ENCODE measurements at places on chromosomes 12 and 14.
A peak's percentile ranks its signal among the peaks of the same experiment; 100 is the strongest.

DNA sequence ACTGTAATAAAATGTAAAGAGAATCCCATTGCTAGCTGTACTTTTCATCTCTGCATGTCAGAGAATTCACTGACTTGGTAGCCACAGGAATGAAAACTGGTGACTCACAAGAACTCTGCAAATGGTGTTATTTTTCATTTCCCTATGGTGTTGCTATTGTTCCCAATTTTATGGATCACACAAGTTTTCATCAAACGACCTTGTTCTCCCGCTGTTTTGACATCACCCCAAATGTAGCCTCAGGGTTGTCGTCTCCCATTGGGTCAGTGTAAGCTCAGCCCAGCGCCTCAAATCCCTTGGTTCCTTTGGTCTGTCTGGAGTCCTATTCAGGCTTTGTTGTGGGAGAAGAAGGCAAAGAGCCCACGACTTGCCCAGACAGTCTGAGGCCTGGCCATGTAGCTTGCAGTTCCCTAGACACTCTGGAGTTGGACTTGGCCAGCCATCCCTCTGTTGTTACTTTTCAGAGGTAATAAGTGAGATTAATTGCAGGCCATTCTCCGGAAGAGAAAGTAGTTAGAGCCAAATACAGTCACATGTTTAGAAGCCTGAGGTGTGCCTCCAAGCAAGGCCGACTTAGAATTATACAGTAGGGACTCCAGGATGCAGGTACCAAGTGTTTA lies 159.2 kb downstream of the TGFB3 start:
- DNase-seq, result no peak

- no peak for DNase-seq
These were observed 20.1 kb upstream of the CRADD start for GRCh38 chr12:93657071-93657470.

DNA sequence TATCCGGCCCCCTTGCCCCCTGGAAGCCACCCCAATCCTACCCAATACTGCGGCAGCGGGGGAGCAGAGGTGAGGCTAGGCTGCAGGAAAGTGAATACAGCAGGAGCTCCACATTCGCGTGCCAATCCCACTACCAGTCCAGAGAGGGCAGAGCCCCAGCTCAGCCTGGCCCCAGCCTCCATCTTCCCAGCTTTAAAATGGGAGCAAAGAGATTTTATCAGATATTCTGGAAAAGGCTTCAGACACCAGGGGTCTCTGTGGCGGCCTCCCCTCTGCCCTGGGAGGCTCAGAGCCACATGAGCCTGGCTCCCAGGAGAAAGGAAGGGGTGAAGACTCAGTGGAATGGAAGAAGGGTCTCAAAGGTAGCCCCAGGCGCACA lies 72.7 kb downstream of the NCOR2 start:
- no peak for DNase-seq

GRCh38 chr12:94322346-94322745 lies 137.3 kb downstream of the CEP83 start:
- DNase-seq, result no peak

GRCh38 chr14:42854061-42854460 lies 1247.4 kb downstream of the LRFN5 start:
- no peak for DNase-seq

DNA sequence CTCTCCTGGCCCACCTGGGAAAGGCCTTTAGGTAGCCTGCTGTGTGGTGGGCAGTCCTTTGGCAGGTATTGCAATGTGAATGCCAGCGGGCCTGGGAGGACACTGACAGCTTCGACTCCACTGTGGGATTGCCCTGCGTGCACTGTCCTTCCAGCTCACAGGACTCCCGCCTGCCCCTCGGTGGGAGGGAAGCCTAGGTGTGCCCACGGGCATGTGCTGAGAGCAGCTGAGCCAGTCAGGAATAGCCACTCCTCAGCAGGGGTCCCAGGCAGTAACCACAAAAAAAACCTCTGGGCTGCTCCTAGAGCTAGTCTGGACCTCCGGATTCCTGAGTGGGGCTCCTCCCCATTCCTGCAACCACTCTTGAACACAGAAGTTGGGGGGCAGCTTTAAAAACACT lies 278.2 kb downstream of the FOXN3 start:
- DNase-seq, result no peak

GRCh38 chr12:45260104-45260815 lies 44.4 kb downstream of the ANO6 start:
- no peak for DNase-seq

GRCh38 chr14:21455912-21456667 lies at the start of gene CHD8:
Gene CHD8, minus strand, starts transcription at chr14:21456123. Its CDS starts 24,480 bp downstream, at chr14:21431643.
- DNase-seq, result peak; percentile 100

GRCh38 chr12:62684570-62685295 lies 218.1 kb downstream of the MON2 start:
- no peak for DNase-seq

- peak; percentile 84 for DNase-seq
These were observed 1133.3 kb downstream of the BCL11B start for GRCh38 chr14:98138666-98139065.
